ENCODE measurements at places on chromosomes 5 and 9. TPM values are rescaled to one million over a fixed set of nuclear protein-coding genes. Genes with fewer than 3 reads are reported as not detected.

The PCDHGB7 gene
- 13.6 TPM for total RNA-seq

- peak; percentile 77 for DNase-seq
- no peak overlapping the region for H3K27ac ChIP-seq
- H3K4me1 ChIP-seq, result peaks cover 3% of the 10 kb centered on the region
- no peak overlapping the region for H3K4me3 ChIP-seq
- no peaks in the 10 kb centered on the region for H3K27me3 ChIP-seq
These were observed 30.1 kb upstream of the RAI14 start for GRCh38 chr5:34626036-34626435.

DNA sequence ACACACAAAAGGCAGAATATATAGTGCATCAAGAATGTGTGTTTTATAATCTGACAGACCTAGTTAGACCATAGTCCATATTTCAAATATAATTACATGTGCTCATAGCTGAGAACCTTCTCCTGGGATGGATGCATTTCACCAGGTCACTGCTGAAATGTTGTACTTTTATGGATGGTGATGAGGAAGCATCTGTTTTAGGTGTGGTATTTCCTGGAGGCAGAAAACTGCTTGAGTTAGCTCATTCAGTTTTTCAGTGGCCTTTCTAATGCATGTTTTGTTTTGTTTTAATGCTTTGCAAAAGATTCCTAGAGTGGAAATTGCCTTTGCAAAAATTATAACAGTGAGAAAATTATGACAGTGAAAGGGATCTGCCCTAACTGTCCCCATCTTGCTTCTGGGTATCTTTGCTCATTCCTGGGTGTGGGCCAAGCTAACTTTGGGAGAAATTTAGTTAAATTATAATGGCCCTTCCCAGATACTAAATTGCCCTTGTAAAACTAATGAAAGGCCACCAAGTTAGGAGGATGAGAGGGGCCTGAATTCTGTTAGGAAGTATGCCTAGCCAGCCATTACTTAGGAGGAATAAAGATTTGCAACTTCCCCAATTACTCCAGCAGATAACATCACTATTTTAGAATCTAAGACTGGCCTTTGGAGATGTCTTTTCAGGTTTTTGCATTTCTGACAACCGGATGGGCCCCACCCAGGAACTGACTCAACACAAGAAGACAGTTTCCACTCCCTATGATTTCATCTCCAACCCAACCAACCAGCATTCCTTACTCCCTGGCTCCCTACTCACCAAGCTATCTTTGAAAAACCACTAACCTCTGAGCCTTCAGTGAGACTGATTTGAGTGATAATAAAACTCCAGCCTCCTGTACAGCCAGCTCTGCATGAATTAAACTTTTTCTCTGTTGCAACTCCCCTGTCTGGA, 7.0 kb upstream of the IL12B start:
- H3K27ac ChIP-seq, result no peak overlapping the region
- no peaks in the 10 kb centered on the region for H3K36me3 ChIP-seq
- H3K4me3 ChIP-seq, result no peak overlapping the region
- H3K27me3 ChIP-seq, result no peaks in the 10 kb centered on the region
- peak; percentile 47 for DNase-seq
- peaks cover 10% of the 10 kb centered on the region for H3K4me1 ChIP-seq

- no peaks in the 10 kb centered on the region for H3K36me3 ChIP-seq
- no peak overlapping the region for H3K4me3 ChIP-seq
- no peaks in the 10 kb centered on the region for H3K4me1 ChIP-seq
- no peak for DNase-seq
- no peak overlapping the region for H3K27ac ChIP-seq
These were observed 71.8 kb upstream of the CLINT1 start for GRCh38 chr5:157930710-157931109.

DNA sequence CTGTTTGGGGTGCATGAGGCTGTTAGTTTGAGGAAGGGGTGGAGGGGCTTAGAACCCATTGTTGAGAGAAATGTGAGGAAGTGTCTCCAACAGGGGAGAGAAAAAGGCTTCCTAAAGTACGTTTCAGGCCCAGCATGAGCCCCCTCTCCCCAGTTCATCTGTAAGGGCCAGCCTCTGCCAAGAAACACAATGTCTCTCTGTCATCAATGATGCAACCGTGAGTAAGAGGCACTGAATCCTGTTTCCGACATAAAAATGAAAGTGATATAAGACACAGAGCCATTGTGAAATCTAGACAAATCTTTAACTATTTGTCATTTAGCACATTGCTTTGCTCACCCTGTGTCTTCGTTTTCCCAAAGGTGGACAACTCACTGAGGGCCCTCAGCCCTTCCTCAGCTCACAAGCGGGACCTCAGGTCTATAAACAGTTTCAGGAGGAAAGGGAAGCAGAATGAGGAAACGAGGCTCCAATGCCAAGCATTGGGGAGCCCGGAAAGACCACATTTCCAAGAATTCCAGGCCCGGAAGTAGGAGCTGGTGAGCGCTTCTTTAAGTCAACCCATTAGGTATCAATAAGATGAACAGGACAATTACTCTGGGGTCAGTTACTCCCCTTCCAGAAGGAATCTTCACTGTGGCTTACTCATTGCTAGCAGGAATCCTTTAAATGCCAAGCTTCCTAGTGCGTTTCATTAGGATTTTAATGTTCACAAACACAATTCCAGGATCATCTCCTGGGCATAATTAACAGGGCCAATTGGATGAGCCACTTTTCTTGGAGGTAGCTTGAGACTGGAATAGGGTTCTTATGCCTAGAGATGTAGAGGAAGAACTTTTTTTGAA, 59.0 kb upstream of the KLF4 start:
- H3K27me3 ChIP-seq, result no peaks in the 10 kb centered on the region
- peaks cover 13% of the 10 kb centered on the region for H3K4me1 ChIP-seq
